Stimulated activated CD8-positive, alpha-beta memory T cell treated with anti-CD3 and anti-CD28 coated beads, Interleukin-2, amount 100 ng/mL, for 1 hour (primary cell): ENCODE measurements at places on chromosomes 12 and 14.

- DNase-seq: no peak
These were observed 24.8 kb upstream of the EML1 start for GRCh38 chr14:99768381-99768780.

GRCh38 chr12:79988368-79988767 is 53.5 kb upstream of the PPP1R12A start:
- DNase-seq: no peak

DNA sequence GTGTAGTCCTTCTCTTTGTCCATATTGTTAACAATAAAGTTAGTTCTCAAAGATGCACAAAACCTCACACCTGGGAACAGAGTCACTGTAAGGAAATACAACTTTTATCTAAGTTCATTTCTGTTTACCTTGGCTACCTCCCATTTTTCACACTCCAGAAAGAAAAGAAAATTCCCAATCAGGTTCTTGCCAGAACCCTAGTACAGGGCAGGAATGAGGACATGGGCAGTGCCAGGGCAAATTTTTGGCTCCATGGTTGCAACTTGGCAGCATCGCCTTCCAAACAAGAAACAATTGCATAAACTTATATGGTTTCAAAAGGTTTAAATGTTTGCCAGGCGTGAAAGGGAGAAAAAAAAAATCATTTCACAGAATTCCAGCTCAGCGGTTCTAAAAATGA is 296.3 kb upstream of the PRKD1 start:
- no peak for DNase-seq

GRCh38 chr12:91990525-91990924 is 155.1 kb downstream of the BTG1 start:
- no peak for DNase-seq
